Left cardiac atrium (tissue), 4 donors: ENCODE measurements at places on chromosomes 16 and 17. TPM values are rescaled to one million over a fixed set of nuclear protein-coding genes. Genes with fewer than 3 reads are reported as not detected.

The MRPL12 gene
- 133 TPM for total RNA-seq

The SLC9A5 gene
- total RNA-seq, result 1.5 TPM

GRCh38 chr16:71288570-71288889 lies 672 bp downstream of the CMTR2 start:
- DNase-seq, result no peak

The WWP2 gene
- total RNA-seq, result 19.5 TPM

DNA sequence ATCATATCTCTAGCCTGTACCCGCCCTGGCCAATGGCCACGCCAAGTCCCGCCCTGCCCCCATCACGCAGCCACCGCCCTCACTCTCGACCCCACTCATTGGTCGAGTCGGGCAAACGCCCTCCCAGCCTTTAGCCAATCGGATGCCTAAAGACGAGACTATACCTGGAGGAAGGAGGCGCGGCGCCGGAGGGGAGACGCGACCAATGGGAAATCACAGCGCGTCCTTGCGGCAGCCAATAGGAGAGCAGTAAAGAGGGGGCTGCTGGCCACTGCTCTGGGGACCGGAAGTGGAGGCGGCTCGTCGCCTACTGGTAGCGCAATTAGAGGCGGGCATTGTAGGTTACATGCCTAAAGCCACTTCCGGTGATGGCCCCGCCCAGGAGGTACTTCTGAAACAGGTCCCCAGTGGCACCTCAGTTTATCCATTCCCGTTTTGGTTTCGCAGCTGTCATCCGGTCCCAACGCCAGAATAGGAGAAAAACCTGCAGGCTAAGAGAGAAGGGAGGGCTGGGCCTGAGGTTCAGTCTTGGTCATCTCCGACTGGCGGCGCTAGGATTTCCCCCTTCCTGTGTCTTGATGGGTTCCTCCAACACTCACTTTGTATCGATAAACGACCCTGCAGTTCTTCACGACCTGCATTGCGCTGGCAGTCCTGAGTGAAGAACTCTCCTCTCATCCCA lies 3.6 kb upstream of the MTMR4 start:
- DNase-seq, result peak; percentile 100

The KRT24 gene
- not detected for total RNA-seq

- DNase-seq, result no peak
Observed at GRCh38 chr17:78300962-78301820, 58.7 kb downstream of the SOCS3 start.

DNA sequence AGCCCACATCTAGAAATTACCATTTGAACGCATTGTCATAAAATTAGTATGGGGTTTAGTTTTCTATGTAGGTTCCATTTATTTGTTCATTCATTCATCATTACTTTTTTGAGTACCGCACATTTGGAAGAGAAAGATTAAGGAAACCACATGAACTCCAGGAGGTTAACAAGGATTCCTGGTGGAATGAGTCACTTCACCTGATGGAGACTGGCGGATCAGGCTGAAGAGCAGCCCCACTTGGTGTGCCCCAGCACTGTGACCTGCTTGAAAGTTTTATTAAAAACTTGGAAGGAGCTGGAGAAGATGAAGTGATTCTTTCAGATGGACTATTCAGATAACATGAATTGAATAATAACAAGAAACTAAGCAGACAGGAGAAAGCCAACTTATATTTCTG lies 293.6 kb upstream of the CDH11 start:
- DNase-seq, result no peak

The SPAG7 gene
- total RNA-seq, result 113 TPM

GRCh38 chr16:28025631-28026030 lies 37.9 kb downstream of the GSG1L start:
- DNase-seq, result no peak

The GPR179 gene
- total RNA-seq, result 0.09 TPM

DNA sequence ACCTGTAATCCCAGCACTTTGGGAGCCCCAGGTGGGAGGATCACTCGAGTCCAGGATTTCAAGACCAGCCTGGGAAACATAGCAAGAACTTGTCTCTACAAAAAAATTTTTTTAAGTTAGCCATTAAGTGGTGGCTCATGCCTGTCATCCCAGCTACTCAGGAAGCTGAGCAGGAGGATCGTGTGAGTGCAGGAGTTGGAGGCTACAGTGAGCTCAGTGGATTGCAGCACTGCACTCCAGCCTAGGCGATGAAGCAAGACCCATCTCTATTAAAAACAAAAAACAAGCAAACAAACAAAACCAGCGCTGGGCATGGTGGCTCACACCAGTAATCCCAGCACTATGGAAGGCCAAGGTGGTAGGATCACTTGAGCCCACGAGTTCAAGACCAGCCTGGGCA lies 38.0 kb downstream of the HEATR3 start:
- DNase-seq, result no peak

DNA sequence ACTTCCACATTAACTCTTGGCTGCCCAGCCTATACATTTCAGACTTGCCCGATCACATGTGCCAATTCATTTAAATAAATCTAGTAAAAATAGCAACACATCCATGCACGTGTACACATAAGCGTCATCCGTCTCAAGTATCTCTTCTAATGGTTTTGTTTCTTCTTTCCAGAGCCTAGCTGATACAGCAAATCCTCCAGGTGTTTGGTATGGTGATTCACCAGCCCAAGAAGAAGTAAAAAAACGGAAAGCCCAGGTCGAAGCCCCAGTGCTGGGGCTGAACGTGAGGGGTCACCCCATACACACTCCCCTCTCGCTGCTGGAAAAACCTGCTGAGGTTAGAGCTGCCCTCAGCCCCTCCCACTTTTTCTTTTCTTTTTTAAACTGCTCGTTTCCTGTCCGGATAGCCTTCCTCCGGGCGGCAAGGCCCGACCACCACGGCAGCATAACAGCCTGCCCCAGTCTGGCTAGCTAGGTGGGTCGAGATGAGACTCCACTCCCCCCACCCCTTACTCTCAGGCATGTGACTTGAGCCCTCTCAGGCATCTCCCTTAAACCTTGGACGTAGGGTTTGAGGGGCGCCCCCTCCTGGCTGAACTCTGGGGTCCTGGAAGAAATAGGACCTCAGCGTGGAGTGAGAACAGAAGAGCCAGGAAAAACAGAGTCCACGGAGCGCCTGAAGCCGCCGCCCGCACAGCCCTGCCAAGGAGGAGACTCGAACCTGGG lies 13.9 kb upstream of the OR1F1 start:
- DNase-seq, result no peak

The TP53TG3 gene
- total RNA-seq, result 0.39 TPM

DNA sequence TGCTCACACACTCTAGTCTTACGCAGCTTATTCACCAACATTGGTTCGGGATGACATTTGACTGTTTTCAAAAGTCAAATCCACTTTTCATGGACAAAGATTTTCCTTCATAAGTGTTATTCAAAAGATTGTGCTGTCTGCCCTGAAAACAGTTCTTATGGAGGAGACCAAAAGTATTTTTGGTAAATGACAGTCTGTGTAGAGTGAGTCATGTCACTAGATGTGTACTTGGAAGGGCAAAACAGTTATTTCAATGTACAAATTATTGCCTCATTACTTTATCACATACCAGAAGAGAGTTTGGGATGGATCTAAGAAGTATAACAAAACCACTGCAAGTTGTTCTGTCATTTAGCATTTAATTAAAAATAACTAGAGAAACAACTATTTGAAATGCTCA lies 265.6 kb downstream of the CDH13 start:
- no peak for DNase-seq

The TBC1D3K gene
- total RNA-seq, result not detected

DNA sequence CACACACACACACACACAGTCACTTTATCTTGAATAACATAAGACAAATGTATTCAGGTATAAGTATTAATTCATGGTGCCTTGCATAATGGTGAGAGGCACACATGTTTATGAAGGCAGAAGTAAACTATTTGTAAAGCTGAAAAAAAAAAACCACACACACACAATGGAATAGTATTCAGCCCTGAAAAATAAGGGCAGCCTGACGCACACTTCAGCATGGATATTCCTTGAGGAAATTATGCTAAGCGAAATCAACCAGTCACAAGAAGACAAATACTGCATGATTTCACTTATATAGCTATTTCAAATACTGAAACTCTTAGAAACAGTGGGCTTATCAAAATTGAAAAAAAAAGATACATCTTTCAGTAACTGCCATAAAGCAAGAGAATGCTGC lies 200.2 kb upstream of the RBFOX1 start:
- no peak for DNase-seq

DNA sequence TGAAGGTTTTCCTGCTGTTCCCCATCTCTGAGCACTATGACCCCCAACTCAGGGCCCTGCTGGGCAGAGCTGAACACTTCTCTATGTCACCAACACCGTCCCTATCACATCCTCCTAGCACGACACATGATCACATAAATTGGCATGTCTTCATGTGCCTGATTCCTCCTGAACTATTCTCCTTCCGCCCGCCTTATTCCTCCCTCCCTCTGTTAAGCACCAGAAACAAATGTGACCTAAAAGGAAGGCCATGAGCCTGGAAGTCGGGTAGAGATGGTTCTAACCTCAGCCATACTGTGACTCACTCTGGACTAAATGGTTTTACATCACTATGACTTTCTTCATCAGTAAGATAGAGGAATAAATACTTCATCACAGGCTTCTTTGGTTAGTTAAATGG lies 80.8 kb upstream of the DYNLRB2 start:
- no peak for DNase-seq

The WNT3 gene
- total RNA-seq, result 1.1 TPM

The SHCBP1 gene
- 1.8 TPM for total RNA-seq

GRCh38 chr17:33183487-33184026 lies 109.5 kb downstream of the ASIC2 start:
- DNase-seq, result no peak

DNA sequence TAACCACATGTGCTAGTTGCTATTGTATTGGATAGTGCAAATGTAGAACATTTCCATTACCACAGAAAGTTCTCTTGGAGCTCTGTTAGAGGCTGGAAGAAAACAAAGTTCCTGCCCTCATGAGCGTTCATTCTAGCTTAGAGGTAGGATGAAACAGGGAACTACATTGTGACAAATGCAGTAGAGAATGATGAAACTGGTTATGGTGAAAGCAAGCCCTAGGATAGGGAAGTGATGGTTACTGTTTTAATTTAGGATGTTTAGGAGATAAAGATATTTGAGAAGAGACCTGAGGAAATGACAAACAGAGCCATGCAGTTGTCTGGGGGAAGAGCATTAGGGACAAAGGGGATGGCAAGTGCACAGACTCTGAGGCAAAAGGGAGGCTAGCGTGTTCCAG lies 50.7 kb downstream of the AATF start:
- DNase-seq, result no peak

The ABCA9 gene
- 22.5 TPM for total RNA-seq

The AGRP gene
- total RNA-seq, result not detected

DNA sequence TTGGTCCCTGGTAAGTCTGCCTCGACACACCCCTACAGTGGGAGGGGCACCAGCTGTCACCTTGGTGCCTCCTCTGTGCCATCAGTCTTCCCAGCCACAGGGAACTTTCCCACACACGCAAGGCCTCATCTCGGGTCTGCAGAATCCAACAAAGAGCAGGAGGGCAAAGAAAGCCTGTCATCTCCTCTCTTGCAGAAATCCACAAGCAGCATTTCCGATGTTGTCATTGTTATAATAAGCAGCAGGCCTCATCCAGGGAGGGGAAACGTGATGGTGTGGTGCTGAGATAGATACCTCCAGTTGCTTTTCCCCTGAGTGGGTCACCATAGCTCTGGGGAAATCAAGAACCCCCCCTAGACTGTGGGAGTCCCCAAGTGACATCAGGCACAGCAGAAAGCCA lies 110.4 kb downstream of the CMIP start:
- DNase-seq, result no peak

The KCNJ12 gene
- total RNA-seq, result 12.0 TPM

GRCh38 chr16:19528666-19529065 lies 4.9 kb downstream of the CCP110 start:
- DNase-seq, result no peak

The KRTAP2-3 gene
- total RNA-seq, result not detected

DNA sequence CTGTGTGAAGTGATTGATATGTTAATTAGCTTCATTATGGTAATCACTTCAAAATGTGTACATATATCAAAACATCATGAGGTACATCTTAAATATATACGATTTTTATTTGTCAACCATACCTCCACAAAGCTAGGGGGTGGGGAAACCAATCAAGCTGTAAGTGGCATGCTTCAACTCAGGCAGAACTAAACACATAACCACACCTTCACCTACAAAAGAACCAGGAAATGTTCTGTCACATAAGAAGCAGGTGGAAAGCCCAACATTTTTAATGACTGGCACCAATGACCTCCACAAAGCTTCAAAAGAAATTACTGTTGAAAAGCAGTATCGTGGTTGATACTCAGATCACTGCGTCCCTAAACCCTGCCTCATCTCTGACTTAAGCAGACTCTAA lies 867.7 kb upstream of the EEF2KMT start:
- DNase-seq, result no peak

- no peak for DNase-seq
Observed at GRCh38 chr16:47538472-47538871, 77.3 kb downstream of the PHKB start.

The RAB26 gene
- total RNA-seq, result 0.88 TPM

The PRAC1 gene
- total RNA-seq, result not detected

DNA sequence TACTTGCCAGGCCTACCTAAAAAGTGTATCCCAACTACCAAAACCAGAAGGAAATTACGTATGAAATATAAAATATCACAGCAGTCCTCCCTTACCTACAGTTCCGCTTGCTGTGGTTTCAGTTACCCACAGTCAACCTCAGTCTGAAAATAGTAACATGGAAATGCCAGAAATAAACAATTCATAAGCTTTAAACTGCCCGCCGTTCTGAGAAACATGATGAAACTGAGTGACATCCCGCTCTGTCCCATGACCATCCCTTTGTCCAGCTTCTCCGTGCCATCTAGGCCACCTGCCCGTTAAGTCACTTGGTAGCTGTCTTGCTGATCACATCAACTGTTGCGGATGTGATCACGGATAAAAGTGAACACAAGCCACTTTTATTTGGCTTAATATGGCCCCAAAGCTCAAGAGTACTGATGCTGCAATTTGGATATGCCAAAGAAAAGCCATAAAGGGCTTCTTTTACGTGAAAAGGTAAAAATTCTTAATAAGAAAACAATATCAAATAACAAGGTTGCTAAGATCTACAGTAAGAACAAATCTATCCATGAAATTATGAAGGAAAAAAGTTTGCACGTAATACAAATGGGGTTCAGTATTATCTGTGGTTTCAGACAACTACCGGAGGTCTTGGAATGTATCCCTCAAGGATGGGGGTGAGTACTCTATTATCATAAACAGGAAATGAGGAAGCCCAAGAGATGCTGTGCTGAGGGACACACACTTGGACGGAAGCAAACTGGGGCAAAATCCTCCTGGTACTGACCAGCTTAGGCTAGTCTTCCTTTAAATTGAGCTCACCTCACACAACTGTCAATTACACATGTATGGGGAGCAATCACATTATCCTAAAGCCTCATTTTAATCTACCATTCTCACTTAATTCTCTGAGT lies 8.2 kb downstream of the USP22 start:
- no peak for DNase-seq

The TANC2 gene
- 9.9 TPM for total RNA-seq

- no peak for DNase-seq
Observed at GRCh38 chr17:18859256-18859655, 1.3 kb downstream of the PRPSAP2 start.

GRCh38 chr17:27846042-27846655 lies 45.8 kb upstream of the NOS2 start:
- no peak for DNase-seq
